Skin of body (tissue), 3 donors: ENCODE measurements at places on chromosomes 4 and X. TPM values are rescaled to one million over a fixed set of nuclear protein-coding genes. Genes with fewer than 3 reads are reported as not detected.

GRCh38 chrX:150429594-150429993 is 66.5 kb downstream of the MAMLD1 start:
- no peak for DNase-seq

GRCh38 chr4:48506716-48507115 is 16.7 kb downstream of the ZAR1 start:
- no peak for DNase-seq

DNA sequence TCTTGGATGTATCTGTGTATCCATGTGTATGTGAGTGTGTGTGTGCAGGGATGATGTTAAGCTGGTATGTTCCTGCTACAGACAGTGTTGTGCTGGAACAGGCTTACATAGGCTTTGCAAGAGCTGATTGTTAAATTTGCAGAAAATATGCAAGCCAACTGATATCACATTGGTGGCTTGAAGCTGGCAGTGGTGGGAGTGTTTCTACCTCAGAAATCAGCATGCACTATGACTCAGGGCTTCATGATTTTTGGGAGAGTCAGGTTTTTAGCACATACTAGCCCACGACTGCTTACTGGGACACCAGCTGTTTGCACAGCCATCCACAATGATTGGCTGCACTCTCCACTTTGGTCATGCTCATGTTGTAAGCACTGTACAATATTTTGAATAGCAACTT is 261.8 kb downstream of the DHX15 start:
- DNase-seq: no peak

- no peak for DNase-seq
Measured at GRCh38 chr4:133960975-133961374, 240.6 kb downstream of the PABPC4L start.

DNA sequence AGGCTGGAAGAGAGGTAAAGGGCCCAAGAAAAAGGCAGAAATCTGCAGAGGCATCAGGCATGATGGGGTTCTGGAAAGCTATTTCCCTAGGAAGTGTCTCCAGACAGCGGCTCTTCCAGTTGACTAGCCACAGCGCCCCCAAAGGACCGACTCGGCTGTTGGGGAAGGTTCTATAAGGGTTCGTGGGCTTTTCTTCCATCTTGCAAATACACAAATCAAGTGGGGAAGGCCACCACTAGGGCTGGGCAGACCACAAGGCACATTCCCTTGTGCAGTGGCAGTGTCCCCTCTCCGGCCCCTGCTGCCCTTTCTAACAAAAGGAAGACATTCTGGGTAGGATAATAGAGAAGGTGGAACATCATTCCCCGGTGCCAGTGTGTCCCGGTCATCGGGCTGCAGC is 18.2 kb downstream of the BCOR start:
- no peak for DNase-seq

LUZP4 gene
- not detected for total RNA-seq

PCDH7 gene
- 42.6 TPM for total RNA-seq

FGF2 gene
- 11.1 TPM for total RNA-seq

DNA sequence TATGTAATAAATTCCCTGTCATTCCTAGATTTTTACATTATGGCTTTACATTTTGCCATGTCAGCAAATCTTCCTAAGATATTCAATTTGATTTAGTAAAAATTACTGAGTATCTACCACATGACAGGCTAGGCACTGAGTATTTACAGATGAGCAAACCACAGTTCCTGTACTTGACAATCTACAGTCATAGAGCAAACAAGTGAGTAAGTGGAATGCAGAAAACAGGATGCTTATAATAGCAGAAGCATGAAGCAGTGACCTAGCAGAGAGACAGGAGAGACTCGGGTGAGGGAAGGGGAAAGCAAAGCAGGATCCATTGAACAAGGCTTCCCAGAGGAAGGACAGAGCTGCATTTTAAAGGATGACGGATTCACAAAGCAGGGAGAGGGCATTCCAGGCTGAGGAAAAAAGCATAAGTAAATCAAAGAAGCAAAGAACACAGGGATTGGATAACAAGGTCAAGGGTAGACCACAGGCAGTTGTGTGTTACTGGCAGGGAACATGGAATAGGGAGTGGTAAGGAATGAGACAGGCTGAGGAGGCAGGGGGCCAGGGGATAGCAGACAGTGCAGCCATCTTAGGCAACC is 124.7 kb upstream of the C1QTNF7 start:
- peak; percentile 57 for DNase-seq

DNA sequence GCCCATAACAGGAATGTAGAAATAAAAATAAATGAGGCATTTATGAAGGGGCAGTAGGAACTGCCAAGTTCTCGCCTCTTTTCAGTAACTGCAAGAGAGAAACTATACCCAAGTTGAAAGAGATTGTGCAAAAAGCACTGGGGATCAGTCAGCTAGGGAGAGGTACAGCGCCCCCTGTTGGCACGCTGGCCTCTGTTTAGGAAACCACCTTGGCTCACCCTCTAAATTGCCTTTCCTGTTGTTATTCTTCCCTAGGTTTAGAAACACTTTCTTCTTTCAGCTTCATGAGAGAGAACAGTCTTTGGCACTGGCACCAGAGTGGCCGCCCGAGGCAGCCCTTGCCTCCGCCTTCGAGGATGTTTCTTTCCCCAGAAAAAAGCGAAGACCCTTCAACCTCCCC is 348.5 kb downstream of the MID1IP1 start:
- peak; percentile 12 for DNase-seq

DNA sequence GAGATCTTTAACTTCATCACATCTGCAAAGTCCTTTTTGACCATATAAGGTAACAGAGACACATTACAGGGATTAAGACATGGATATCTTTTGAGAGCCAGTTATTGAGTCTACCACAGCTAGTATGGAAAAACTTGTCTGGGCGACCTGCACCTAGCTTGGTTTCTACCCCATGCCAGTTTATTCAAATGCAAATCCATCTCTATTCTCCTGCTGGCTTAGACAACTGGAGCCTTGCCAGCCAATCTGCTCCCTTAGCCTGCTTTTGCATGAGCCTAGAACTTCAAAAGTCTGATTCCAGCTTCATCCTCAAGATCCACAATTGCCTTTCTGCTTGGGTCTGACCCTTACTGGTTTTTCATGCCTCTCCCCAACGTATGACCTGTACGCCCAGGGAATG is 212.0 kb upstream of the AFF2 start:
- DNase-seq: no peak

DNA sequence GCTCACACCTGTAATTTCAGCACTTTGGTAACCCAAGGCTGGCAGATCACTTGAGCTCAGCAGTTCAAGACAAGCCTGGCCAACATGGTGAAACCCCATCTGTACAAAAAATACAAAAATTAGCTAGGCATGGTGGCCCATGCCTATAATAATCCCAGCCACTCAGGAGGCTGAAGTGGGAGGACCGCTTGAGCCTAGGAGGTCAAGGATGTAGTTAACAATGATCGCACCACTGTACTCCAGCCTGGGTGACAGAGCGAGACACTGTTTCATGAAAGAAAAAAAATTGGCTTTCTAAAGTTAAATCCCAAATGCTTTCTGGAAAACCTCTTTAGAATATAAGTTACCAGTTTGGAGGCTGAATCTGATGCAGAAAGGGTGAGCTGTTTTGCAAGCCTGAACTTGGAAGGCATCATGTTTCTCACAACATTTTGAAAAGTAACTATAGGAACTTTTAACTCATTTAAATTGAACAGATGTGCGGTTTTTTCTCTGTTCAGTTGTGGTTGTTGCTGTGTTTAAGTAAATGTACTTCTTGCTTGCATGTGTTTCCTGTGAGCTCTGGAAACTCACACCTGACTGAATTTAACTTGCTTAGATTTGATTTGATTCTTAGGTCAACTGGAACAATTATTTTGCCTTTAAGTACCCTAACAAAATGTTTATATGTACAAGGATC is 39.8 kb upstream of the TMEM131L start:
- DNase-seq: peak; percentile 30

TBC1D9 gene
- total RNA-seq: 30.2 TPM

CSAG2 gene
- total RNA-seq: not detected

- no peak for DNase-seq
Measured at GRCh38 chr4:8648816-8649630, 56.5 kb downstream of the CPZ start.

AKAP4 gene
- total RNA-seq: not detected

HPGD gene
- 34.6 TPM for total RNA-seq

DNA sequence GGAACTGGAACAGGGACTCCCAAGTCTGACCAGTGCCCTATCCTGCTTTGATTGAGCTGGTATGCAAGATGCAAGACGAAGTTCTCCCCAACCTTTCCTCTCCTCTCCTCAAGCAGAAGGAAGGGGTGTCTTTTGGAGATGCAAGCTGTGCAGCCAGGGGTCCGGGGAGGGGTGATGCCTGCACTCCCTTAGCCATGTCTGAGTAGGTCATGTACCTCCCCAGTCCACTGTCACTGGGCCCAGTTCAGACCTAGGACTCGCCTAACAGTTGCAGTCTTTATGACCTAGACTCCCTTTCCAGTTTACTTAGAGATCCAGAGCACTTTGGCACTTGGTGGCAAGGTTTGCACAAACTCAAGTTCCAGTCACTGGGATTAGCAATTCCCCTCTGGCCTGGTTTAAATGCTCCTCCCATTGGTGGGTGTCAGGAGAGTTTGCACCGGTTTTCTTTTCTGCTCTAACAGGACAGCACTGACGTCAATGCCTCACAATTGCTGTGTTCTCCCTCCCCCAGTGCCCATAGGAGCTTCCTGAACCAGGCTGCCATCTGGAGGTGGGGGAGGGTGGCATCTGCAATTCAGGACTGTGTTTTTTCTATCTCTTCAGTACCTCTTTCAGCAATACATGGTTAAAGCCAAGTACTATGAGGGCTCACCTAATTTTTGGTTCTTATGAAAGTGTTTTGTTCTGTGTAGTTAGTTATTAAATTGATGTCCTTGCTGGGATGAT is 782.2 kb downstream of the ARAP2 start:
- no peak for DNase-seq

GRCh38 chrX:13144927-13145655 is 100.7 kb upstream of the FAM9C start:
- peak; percentile 3 for DNase-seq

- DNase-seq: no peak
Measured at GRCh38 chrX:51851507-51852085, 41.8 kb upstream of the MAGED1 start.

DNA sequence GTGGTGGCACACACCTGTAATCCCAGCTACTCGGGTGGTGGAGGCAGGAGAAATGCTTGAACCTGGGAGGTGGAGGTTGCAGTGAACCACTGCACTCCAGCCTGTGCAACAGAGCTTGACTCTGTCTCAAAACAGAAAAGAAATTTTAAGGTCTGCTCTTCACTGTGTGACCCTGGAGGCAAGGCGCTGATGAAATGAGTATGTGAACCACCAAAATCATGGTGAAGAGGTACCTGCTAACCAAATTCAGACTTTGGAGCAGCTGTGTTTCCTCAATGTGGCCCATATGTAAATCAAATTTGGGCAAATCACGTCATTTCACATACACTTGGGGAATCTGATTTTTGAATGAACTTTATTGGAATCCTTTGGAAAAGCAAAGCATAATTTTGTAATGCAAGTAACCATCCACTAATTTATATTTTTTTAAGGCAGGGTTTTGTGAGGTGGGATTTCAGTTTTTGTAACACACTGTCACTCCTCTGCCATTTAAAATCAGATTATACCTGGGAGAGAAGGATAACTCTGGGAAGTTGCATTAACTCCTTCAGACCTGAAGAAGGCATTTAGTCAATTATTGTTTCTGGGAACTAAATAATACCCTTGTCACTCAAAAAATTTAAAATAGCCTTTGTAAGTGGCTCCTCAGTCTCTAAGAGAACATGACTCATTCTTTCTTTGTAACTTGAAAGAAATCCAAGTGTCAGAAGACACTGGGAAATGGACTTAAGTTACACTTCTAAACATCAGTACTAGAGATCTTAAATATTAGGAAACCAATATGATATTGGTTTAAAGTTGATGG is 24.0 kb downstream of the DOCK11 start:
- DNase-seq: no peak

ALPK1 gene
- 18.2 TPM for total RNA-seq

GRCh38 chr4:99841129-99841528 is 24.5 kb downstream of the DAPP1 start:
- DNase-seq: no peak

GRCh38 chr4:19557161-19557560 is 694.5 kb upstream of the SLIT2 start:
- DNase-seq: no peak

DNA sequence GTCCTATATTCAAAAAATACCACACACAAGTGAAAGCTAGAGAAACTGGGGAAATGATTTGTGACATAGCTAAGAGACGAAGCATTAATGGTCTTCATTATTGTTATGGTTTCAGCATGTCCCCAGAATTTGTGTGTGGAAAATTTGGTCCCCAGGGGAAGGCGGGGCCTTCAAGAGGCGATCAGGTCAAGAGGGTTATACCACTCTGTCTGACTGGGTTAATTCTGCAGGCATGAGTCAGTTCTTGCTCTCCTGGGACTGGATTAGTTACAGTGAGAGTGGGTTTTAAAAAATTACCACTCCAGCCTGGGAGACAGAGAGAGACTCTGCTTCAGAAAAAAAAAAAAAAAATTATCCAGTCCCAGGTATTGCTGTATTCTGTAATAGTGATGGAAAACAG is 2.1 kb upstream of the MTNR1A start:
- DNase-seq: no peak

NOX1 gene
- not detected for total RNA-seq

DNA sequence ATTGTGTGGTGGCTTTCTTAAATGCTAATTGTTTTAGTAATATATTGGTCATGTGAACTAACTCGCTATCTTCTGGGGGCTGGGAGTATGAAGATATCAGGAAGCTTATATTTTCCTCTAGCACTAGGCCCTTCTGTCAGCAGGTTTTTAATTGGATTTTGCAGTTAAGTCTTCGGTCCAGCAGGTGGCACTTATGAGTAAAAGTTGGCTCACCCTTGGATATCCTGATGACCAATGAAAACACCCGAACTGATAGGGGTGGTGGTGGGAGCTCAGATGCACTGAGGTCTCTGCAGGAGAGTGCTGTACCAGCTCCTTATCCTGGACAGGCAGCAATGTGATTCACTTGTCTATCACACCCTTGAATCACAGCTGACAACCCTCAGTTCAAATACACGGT is 1365.8 kb upstream of the DIAPH2 start:
- no peak for DNase-seq

DNA sequence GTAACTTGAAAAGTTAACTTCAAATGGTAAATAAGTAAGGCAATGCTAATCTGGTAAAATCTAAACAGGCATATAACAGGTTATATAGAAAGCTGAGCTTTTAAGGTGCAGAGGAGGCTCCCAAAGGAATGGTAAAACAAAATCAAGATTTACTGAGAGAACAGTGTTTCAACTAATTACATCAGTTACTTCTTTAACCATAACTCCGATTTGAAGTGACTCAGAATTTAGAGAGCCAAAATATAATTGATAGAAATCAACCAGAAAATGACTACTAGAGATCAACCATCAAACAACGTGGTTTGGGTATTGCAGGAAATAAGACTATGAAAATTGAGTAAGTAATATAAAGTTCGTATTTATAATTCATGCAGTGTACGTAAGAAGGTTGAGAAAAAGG is 6.9 kb downstream of the G3BP2 start:
- DNase-seq: no peak

ADGRG2 gene
- 2.4 TPM for total RNA-seq

DNA sequence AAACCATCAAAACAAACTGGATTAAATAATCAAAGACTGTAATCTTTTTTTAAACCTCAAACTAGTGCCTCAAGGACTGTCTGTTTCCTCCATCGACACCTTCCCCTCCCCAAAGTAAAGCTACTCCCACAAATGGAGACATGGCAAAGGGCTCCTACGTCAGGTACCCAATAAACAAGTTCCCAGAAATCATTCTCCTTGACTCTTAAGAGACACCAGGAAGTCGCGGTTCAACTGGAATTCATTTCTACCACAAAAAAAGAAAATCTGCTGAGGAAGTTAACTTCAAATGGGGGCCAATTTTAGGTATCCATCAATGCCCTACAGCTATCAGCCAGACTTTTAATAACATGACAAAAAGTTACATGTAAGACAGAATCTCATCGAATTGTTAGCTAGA is 2.5 kb downstream of the RPS4X start:
- no peak for DNase-seq

SSX3 gene
- total RNA-seq: not detected
